ENCODE measurements at places on chromosomes 5 and 9. TPM values are rescaled to one million over a fixed set of nuclear protein-coding genes. Genes with fewer than 3 reads are reported as not detected.

The FRMPD1 gene
- total RNA-seq, result not detected

The RNF224 gene
- not detected for total RNA-seq

The ARSI gene
- total RNA-seq, result not detected

The OR1Q1 gene
- total RNA-seq, result not detected

The PCDHA4 gene
- total RNA-seq, result not detected

The TTC23L gene
- 0.42 TPM for total RNA-seq

The CLK4 gene
- total RNA-seq, result 33.9 TPM

The ARL14EPL gene
- not detected for total RNA-seq

The ZNF300 gene
- total RNA-seq, result 1.1 TPM

The CCNO gene
- not detected for total RNA-seq

The IFNA4 gene
- total RNA-seq, result not detected

The SERF1A gene
- 10.0 TPM for total RNA-seq

The PRLR gene
- total RNA-seq, result not detected

- no peak for DNase-seq
These were observed 132.8 kb upstream of the RAI14 start for GRCh38 chr5:34523387-34523726.

GRCh38 chr9:127903557-127904475 is 4.4 kb upstream of the ST6GALNAC6 start:
- DNase-seq, result peak; percentile 96

- DNase-seq, result peak; percentile 77
These were observed at the start of gene LCP2 for GRCh38 chr5:170297589-170298462. LCP2 (minus strand) TSS chr5:170297777; CDS start chr5:170297611, 166 bp downstream.

DNA sequence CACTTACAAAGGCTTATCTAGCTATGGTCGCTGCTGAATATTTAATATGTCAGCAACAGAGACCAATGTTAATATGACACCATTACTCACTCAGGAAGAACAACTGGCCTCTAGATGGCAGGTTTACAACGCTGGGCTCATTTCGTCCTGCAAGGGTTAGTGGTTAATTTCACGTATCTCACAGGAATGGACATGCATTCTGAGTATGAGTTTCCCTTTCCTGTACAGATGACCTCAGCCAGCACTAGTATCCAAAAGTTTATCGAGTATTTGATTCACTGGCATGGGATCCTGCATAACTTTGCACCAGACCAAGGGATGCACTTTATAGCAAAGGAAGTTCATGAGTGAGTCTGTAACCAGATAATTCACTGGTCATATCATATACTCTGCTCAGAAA is 8.7 kb upstream of the TRPC7 start:
- no peak for DNase-seq

DNA sequence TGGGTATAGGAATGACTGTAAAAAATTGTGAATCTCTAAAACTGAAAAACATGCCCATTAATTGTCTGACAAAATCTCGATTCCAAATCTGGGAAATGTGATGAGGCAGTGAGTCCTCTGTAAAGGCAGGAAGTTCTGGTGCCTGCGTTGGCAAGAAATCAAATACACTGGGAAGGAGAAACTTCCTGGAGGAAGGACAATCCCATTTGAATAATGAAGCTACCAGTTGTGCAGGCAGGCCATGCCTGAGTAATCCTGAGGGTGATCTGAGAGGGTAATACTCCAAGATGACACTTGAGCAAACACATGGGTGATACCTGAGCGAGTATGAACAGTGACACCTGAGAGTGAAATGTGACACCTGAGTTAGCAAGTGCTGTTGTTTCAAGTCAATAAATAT is 49.7 kb downstream of the KIF24 start:
- no peak for DNase-seq

GRCh38 chr5:136620016-136620419 is 254.7 kb upstream of the TRPC7 start:
- DNase-seq, result no peak

GRCh38 chr5:135032695-135032998 is 1.4 kb downstream of the PITX1 start:
- DNase-seq, result no peak

GRCh38 chr9:90898228-90898627 is 96.6 kb downstream of the SYK start:
- DNase-seq, result no peak

GRCh38 chr5:53575101-53575500 is 14.7 kb downstream of the NDUFS4 start:
- DNase-seq, result no peak

DNA sequence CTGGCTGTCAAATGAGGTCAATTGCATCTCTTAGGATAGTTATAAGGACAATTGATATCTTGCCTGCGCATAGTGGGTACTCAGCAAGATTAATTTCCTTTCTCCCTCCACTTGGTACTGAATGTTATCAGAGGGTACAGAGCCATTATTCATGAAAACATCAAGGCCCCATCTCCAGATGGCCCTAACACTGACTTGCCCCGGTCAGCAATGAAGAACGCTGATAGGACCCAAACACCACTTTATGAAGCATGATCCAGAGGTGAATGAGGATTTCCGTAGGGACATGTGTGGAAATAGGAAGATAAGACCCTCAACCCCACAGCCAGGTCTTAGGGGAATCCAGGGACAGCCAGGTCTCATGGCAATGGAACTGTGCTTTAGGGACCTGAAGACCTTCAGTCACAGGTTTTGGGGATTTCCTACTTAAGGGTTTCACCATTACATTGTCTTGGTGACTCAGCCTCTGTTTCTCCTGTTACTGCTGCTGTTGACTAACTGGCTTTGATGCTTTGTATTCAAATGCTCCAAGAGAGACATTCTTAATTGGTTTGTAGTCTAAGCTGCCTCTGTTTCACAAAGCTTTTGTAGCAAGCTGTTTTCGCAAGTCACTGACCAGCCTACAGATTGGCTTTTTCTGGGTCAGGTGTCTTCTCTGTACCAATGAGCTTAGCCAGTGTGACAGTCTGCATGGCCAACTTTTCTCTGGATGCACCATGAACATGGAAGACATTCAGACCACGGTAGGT is 35.3 kb upstream of the IQGAP2 start:
- peak; percentile 65 for DNase-seq

GRCh38 chr5:127957701-127958239 is 125.8 kb upstream of the SLC12A2 start:
- DNase-seq, result no peak

- no peak for DNase-seq
These were observed 67.9 kb downstream of the NFIB start for GRCh38 chr9:14245901-14246525.

GRCh38 chr5:43674536-43674935 is 71.6 kb downstream of the NNT start:
- no peak for DNase-seq

- DNase-seq, result no peak
These were observed 101.7 kb downstream of the ZNF354C start for GRCh38 chr5:179161901-179162300.

GRCh38 chr5:134552301-134552700 is 26.8 kb downstream of the JADE2 start:
- DNase-seq, result no peak

- no peak for DNase-seq
These were observed 585.1 kb downstream of the TLE4 start for GRCh38 chr9:80156756-80157472.

GRCh38 chr9:117411547-117411946 is 3.3 kb downstream of the ASTN2 start:
- no peak for DNase-seq

GRCh38 chr9:134678666-134679443 is 37.3 kb downstream of the COL5A1 start:
- DNase-seq, result no peak

GRCh38 chr9:89422151-89422975 is 75.5 kb downstream of the SEMA4D start:
- peak; percentile 63 for DNase-seq

DNA sequence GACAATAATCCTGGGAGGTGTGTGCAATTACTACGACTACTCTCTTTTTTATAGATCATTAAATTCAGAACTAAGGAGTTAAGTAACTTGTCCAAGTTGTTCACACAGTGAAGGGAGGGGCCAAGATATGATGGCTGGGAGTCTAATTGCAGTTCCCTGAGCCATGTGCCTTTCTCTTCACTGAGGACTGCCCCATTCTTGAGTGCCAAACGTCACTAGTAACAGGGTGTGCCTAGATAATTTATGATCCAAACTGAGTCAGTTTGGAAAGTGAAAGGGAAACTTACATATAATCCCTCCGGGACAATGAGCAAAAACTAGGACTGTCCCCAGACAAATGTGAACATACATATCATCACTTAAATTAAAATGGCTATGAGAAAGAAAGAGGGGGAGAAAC is 20.2 kb downstream of the IL7R start:
- DNase-seq, result peak; percentile 43

GRCh38 chr9:109256336-109256735 is 64.5 kb downstream of the EPB41L4B start:
- no peak for DNase-seq

DNA sequence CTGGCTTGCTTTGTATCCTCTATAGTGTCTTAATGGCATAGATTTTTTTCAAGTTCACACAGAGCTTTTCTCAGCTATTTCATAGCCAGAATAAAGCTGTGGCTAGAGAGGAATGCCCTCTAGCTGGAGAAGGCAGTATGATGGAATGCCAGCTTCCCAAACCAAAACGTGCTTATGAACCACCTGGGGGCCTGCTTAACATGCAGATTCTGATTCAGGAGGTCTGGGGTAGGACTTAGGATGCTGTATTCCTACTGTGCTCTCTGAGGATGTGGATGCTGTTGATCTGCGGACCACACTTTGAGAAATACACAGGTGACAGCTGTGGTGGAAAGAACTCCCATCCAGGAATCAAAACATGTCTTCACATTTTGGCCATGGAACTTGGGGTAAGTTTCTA is 49.9 kb upstream of the DPYSL3 start:
- no peak for DNase-seq

DNA sequence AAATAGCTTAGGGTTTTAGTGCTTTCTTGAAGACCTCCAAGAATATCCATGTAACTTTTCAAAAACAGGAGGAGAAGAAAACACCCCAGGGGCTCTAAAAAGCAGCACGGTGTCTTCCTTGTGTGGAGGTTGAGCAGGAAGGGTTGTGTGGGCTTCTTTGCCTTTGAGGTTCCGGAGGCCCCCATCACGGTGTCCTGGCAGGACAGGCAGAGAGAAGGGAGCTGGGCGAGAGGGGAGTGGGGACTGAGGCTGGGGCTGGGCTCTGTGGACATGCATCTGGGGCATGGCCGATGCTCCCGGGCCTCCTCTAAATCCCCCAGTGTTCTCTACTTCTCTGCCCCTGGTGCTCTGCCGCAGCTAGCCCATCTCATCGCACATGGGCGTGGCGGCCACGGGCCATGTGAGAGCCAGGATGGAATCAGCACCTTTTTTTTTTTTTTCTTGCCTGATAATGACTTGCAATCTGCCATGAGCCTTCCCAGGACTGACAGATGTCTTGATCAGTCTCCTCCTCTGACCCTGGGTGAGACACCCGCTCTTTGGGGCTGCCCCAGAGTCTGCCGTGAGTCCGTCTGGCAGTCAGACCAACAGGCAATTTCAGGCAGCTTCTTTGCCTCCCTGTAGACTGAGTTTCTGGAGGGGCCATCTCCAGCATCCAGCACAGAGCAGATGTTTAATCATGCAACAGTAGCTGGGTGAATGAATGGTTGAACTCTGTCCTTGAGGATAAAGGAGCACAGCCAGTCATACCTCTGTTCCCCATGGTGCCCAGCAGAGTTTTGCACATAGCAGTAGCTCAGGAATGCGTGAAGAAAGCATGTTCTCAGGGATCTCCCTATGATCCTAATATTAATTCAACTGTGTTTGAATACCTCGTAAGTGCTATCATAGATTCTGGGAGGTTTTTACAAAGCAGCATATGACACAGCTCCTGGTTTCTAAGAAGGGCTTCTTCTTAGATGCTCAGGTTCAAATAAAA is 12.1 kb downstream of the CXCL14 start:
- DNase-seq, result no peak

DNA sequence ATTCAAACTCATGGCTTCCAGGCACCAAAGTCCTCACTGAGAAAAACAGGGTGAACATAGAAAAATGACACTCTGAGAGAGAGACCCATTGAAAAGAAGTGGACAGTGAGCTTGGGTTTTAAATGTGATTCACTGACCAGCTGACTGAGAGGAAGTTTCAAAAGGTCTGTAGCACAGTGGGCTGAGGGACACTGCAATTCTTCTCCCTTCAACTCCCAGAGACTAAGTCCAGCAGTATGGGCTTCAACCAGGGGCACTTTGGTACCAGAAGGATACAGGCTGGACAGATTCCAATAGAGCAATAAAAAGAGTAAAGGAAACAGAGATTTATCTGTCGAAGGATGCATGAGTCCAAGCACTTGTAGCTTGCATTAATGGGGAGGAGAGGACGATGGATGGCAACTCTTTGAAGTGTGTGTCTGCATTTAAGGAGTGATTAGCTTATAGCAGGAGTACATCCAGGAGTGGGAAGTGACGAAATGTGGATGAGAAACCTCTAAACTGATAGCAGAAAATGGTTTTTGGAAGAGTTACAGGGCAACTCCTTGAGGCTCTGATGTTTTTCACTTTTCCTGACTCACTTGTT is 117.0 kb upstream of the ANKRD55 start:
- no peak for DNase-seq

DNA sequence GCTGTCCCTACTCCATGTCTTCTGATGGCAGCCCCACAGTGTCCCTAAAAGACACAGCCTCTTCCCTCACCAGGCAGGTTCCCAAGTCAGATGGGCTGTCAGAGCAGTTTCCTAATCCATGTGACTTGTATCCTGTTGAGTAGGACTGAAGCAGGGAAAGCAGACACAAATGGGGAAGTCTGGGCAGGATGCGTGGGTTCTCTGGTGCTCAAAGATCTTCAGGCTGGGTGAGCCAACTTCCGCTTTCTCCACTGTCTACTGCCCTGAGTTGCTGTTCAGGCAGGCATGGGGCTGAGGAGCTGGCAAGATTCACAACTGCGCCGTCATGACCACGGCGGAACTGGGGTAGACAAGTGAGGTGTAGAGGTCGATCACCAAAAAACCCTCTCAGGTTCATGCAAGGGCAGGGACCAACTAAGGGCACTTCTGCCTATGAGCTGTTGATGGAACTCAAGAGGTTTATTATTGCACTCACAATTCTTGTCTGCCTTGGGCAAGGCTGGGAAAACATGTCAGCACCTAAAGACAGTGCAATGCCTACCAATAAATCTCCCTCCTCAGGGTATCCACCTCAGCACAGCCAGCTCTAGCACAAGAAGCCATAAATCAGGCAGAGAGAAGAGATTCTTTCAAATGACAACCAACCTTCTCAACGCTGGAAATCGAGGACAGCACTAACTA is 83.4 kb downstream of the RAPGEF1 start:
- peak; percentile 80 for DNase-seq

DNA sequence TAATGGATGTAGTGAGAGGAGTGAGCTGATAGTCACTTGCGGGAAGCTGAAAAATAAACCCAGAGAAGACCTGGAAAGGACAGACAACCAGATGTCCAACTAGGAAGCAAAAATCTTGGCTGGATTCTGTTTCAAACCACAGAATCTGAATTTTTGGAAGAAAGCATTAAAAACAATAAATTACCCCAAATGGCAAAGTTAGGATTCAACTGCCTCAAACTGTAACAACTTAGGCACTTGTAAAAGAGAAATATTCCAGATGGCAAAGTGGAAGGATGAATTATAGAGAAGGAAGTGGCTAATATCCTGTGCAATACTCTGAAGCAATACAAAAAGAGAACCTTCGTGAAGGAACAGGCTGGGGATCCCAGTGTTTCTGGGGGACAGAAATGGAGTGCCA is 46.8 kb upstream of the SLIT3 start:
- DNase-seq, result no peak

GRCh38 chr5:10831419-10831818 is 70.4 kb upstream of the DAP start:
- DNase-seq, result no peak

- DNase-seq, result no peak
These were observed 7.6 kb upstream of the GBGT1 start for GRCh38 chr9:133171161-133171961.

GRCh38 chr5:91122651-91123050 is 260.5 kb downstream of the ARRDC3 start:
- no peak for DNase-seq

GRCh38 chr5:9187614-9188013 is 358.3 kb downstream of the SEMA5A start:
- DNase-seq, result no peak

All from activated naive CD4-positive, alpha-beta T cell treated with anti-CD3 and anti-CD28 coated beads for 36 hours (primary cell).